ENCODE measurements at places on chromosomes 6 and 20.
A peak's percentile ranks its signal among the peaks of the same experiment; 100 is the strongest.

- DNase-seq: no peak
Measured at GRCh38 chr20:50799890-50800550, 5.2 kb downstream of the BCAS4 start.

GRCh38 chr6:67184405-67184804, 1450.7 kb upstream of the ADGRB3 start:
- DNase-seq: no peak

DNA sequence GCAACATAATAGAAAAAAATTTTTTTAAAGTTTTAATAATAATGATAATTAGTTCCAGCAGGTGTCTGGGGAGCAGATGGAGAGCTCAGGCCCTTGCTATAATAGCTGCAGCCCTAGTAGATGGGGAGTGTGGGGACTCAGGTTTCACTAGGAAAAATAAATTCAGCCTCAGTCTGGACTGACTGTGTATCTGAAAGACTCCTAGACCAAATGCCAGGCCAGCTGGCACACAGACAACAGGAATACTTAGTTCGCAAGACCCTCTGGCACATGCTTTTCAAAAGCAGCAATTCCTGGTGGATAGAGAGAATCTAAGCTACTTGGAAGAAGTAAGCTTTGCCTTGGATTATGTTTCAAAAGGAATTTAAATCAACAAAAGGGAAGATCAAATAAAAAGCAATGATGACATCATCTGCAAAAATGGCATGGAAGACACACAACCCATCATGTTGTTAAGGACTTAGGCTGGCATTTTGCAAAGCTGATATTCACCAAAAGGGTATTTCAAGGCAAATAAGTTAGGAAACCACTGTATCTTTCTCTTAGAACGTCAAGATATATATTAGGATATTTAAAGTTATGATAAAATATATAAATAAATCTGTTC, 107.8 kb downstream of the RNGTT start:
- no peak for DNase-seq

DNA sequence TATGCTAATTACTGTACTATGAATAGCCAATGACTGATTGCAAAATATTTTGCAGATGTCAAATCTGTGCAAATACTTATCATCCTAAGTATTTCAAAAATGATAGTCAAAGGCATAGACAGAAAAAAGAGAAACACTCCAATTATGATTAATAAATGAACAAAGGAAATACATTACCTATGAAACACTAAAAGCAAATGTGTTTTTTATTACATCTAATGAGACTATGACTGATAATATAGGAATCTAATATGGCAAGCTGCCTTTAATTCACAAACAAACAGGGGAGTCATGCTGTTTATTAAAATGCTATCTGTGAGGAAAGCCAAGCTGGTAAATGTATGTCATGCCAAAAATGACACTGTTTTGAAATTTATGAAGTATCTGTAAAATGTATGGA, 713.2 kb upstream of the NRSN1 start:
- DNase-seq: no peak

- no peak for DNase-seq
Measured at GRCh38 chr20:12047838-12048432, 130.2 kb downstream of the BTBD3 start.

GRCh38 chr6:63023726-63024125, 187.5 kb upstream of the FKBP1C start:
- DNase-seq: no peak

GRCh38 chr6:10531503-10531902, 10.4 kb downstream of the GCNT2 start:
- DNase-seq: peak; percentile 19

DNA sequence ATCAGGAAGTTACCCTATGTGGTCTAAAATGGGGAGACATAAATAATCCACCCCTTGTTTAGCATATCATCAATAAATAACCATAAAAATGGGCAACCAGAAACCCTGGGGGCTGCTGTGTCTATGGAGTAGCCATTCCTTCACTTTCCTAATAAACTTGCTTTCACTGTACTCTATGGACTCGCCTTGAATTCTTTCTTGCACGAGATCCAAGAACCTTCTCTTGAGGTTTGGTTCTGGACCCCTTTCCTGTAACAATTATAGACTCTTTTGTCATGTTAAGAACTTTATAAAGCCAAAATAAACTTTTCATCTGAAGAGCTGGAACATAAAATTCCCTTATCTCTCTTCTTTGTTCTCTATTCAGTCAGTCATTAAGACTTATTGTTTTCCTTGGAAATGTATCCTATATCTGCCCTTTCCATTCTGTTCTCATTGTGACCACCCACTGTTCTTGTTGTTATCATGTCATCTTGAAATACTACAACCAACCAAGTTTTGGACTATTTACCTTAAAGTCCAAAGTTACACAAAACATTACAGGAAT, 29.3 kb upstream of the ZBTB24 start:
- DNase-seq: no peak

GRCh38 chr6:118400582-118400981, 147.5 kb upstream of the PLN start:
- DNase-seq: no peak

DNA sequence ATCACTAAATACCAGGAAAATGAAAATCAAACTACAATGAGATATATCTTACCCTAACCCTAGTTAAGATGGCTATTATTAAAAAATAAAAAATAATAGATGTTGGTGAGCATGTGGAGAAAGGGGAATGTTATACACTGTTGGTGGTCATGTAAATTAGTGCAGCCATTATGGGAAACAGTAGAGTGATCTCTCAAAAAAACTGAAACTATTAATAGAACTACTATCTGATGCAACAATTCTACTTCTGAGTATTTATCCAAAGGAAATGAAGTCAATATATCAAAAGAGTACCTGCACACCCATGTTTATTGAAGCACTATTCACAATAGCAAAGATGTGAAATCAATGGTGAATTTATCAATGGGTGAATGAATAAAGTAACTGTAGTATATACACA, 48.6 kb downstream of the HLA-A start:
- DNase-seq: no peak

GRCh38 chr6:33589731-33590530, 9.9 kb upstream of the BAK1 start:
- peak; percentile 18 for DNase-seq

DNA sequence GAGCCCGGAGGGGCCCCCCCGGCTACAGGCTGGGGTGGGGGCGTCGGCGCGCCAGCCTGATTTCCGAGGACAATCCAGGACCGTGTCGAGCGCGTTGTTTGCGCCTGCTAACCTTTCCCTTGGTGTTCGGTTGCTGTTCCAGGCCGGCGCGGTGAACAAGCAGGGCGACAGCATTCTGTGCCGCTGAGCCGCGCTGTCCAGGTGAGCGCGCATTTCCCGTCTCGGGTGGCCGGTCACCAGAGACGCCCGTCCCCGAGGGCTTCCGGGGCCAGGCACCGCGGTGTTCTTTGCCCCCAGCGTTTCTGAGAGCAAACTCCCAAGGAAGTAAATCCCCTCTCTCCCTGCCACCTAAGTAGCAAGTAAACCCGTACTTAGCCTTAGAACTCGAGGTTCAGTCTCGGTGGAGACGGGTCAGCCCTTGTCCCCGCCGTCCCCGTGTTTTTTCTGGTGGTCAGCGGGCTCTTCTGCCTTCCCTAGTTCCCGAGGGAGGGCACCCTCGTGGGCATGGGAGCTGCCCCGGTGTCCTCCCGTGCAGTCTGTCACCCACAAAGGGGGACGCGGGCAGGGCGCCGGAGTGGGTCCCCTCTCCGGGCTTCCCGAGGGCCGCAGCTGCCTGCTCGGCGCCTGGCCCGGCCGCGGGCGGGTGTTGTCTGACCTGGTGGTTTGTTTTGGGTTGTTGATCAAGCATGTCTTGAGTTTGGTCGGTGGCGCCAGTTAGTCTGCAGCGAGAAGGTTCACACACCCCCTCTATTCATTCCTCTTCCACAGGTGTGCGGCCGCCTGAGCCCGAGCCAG, 1.5 kb downstream of the ID4 start:
- DNase-seq: no peak

GRCh38 chr6:112241820-112242429, 12.4 kb downstream of the LAMA4 start:
- peak; percentile 16 for DNase-seq

DNA sequence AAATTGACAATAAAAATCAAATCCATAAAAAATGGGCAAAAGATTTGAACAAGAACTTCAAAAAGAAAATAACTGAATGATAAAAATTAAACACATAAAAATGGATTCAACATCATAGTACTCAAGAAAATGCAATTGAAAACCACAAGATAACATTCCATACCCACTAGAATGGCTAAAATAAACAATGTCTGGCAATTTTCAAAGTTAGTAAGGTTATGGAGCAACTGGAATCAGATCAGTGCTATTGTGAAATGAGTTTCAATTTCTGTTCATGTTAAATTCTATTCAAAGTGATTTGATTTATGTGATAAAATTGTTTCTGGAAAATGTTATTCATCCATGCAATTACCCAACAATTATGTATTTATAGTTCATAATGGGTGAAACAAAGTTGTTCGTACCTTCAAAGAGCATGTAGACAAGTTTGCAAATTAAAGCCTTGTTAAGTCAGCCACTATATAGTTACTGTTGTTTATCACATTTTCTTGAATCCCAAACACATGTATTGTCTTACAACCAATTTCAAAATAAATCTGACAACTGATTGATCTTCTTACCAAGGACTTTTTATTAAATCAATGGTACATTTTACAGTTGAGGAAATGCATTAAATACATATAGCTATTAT, 151.5 kb upstream of the CENPW start:
- no peak for DNase-seq

DNA sequence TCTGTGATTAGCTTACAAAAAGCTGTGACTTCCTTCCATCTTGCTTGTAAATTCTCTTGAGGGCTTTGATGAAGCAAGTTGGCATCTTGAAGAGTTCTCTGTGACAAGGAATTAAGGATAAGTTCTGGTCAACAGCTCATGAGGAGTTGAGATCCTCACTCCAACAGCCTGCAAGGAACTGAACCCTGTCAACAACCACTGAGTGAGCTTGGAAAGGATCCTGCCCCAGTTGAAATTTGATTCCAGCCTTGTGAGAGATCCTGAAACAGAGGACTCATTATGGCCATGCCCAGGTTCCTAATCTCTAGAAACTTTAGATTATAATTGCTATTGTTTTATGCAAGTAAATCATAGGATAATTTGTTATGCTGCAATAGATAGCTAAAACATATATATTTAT, 133.7 kb downstream of the PTCHD4 start:
- no peak for DNase-seq

DNA sequence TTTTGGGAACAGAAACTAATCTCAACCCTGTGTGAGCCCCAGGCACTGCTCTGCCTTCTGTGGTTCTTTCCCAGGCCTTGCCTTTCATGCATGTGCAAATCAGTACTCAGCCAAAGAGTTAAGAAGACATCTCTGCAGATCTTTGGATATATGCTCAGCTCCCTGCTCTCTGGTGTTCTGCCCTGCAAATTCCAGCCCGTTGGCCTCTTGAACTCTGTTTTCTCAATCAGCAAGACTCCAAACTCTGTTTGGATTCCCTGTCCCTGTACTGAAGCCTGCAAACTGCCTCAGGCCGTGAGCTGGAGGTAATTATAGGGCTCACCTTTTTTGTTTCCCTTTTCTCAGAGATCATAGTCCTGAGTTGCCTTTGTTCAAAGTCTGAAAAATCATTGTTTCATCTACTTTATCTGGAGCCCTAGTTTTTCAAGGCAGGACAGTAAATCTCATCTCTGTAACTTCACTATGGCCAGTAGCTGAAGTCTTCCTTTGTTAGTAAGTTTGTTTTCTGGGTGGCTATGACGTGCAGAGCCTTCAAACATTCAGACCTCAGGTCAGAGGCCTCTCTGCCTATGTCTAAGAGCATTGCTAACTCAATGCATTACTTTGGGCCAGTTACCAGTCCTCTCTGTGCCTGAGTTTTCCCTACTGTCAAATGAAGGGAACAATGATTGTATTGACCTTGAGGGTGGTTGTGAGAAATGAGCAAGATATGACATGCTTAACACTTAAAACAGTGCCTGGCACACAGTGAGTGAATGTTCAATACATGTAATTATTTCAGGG, 15.9 kb upstream of the MDFI start:
- no peak for DNase-seq

DNA sequence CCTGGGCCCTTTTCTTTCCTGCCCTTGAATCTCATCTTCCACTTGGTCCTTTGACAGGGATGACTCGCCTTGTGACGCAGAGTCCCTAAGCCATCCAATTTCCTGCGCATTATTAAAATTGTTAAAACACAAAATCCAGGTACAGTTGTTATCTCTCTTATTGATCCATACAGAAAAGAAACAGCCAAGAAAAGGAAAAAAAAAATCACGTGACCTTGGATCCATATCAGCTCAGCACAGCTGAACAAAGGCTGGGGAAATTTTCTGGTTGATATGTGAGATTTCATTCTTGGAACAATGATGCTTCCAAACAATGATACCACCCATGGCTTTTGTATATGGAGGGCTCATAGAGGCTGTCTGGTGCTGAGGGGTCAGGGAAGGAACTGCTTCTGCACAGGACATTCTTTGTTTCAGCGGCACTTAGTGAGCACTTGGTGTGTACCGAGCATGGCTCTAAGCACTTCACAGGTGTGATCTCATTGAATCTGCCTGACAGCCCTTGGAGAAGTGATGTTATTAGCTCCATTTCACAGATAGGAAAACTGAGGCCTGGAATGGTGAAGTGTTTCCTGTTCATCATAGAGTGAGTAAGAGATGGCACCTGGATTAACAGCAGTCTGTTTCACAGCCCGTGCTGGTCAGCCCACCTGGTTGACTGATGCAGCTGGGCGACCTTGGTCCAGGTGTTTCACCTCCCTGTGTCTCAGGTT, 155.0 kb upstream of the SULF2 start:
- DNase-seq: no peak

DNA sequence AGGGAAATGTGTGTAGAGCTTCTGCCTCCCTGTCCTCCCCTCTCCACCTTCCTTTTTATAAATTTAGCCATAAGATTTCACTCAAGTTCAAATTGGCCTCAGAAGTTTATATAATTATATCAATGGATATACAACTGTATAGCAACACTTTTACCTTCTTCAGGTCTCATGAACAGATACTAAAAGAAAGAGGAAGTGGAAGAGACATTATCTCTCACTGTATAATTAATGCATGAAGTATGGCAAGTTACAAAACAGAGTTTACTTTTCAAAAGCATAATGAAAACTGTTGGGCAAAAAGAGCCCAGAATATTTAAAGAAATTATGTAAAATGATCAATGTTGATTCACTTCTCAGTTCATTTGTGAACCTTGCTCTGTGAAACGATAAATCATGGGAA, 99.7 kb downstream of the PDE7B start:
- DNase-seq: peak; percentile 15

DNA sequence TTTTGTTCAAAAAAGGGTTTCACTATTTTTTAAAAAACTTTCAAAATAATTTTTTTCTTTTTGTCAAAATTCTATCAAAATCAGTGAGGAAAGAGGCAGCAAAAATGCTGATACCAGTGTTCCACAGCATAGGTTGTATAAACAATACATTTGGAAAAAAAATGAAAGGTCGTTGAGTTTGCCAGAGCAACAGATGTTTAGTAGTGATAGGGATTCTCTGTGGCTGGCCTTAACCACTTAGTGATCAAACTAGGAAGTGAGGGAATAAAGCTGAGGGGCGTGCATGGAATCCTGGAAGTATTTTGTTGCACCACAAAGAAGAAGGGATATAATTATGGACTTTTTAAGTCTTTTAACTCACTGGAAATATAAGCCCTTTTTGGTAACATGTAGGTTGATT, 555.3 kb upstream of the CHD6 start:
- no peak for DNase-seq

Data from Kasumi-1 (cell line).